Pancreas (tissue), 10 donors: ENCODE measurements at places on chromosomes 4 and X. TPM values are rescaled to one million over a fixed set of nuclear protein-coding genes. Genes with fewer than 3 reads are reported as not detected.
A peak's percentile ranks its signal among the peaks of the same experiment; 100 is the strongest.

SCFD2 gene
- 13.5 TPM for total RNA-seq

SSX5 gene
- total RNA-seq: not detected

SSX7 gene
- total RNA-seq: not detected

WAS gene
- total RNA-seq: 0.95 TPM

DNA sequence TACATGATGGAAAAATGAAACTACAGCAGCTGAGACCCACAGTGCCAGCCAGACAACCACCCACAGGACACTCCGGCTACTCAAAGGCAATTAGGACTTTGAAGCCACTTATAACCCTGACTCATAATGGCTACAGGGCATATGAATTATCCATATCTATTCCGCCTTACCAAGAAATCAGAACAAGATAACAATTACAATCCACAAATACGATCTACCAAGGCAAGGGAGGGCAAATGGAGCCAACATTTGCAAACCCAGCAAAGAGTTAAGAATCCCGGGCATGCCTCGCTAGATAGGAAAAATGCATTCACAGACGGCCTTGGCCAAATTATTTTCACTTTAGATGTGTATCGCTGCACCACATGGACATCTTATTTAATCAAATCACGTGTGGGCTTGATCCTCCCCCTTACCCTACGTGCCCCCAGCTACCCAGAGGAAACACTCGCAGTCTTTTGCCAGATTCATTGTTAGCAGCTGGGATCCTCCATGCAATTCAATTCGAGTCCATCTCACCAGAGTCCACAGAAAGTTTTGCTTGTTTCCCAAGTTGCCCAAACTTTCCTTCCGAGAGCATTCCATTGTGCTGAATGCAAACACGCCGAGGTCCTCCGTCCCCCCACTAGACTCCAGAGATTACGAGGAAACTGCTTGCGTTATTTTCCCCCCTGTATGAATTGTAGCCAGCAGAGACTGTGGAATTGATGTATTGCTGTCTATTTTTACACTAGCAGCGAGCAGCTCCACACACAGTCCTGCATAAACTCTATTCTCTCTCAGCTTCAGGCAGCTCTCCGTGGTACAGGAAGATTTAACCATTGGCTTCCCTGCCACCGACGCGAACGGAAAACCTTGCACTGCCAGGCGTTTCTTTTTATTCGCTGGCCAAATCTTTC is 1.2 kb downstream of the PPARGC1A start:
- no peak overlapping the region for H3K27ac ChIP-seq
- H3K4me1 ChIP-seq: peaks cover 4% of the 10 kb centered on the region
- DNase-seq: no peak
- H3K36me3 ChIP-seq: no peaks in the 10 kb centered on the region

- H3K4me3 ChIP-seq: no peak overlapping the region
- no peak for DNase-seq
- no peaks in the 10 kb centered on the region for H3K4me1 ChIP-seq
Observed at GRCh38 chrX:68061206-68061535, 372.1 kb downstream of the OPHN1 start.

DNA sequence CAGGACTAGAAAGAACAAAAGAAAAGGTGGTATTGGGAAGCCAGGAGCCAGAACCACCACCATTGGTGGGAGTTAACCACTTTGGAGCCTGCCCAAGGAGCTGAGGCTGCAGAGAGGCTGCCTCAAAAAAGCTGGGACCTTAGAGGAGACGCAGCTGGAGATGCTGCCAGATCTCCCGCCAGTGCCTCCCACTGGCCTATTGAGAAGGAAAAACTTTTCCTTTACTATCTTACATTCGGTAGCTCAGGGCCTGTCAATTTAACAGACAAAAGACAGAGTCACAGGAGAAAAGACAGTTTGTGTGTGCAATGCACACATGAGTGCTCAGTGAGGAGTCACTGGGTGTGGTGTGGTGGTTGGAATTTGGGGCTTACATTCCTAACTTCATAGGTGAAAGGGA is 52.4 kb upstream of the HPSE start:
- no peaks in the 10 kb centered on the region for H3K36me3 ChIP-seq
- no peak overlapping the region for H3K27ac ChIP-seq
- peaks cover 2% of the 10 kb centered on the region for H3K4me1 ChIP-seq
- DNase-seq: no peak
- no peaks in the 10 kb centered on the region for H3K27me3 ChIP-seq

GATA1 gene
- not detected for total RNA-seq

DNA sequence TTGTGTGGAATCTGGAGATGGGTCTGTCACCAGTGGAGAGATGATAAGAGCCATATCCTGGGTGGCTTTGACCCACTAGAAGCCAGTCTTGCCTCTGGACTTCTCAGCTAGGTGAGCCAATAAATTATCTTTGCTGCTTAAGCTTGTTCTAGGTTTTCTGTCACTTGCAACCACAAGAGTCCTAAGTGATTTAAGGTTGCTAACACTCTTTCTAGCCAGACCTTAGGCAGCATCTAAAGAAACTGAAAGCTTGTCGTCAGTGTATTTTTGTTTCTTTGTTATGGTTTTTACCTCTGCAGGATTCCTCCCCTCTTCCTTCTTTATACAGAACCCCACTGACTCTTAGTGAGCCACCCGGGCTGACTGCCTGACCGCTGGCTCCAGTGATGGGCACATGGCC is 37.1 kb upstream of the STIM2 start:
- no peaks in the 10 kb centered on the region for H3K27me3 ChIP-seq
- no peak for DNase-seq
- H3K4me3 ChIP-seq: no peak overlapping the region
- peaks cover 17% of the 10 kb centered on the region for H3K4me1 ChIP-seq

DNA sequence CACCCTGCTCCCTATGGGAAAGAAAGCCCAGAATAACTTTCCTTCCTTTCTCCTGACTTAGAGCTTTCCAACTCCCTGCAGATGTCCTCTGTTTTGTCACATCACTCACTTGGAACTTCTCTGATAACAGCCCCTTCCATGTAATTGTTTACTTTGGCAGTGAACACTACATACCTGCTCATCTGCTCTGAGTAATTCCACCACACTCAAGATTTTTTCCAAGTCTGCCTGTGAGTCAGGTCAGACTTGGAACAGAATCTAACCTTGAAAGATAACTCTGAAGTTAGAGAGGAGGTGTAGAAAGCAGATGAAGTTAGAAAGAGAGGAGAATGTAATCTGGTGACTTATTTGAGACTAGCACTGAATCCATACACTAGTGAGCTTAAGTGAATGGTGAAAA is 7.4 kb downstream of the MAGEB10 start:
- DNase-seq: no peak
- H3K4me3 ChIP-seq: no peak overlapping the region
- no peaks in the 10 kb centered on the region for H3K27me3 ChIP-seq

DNA sequence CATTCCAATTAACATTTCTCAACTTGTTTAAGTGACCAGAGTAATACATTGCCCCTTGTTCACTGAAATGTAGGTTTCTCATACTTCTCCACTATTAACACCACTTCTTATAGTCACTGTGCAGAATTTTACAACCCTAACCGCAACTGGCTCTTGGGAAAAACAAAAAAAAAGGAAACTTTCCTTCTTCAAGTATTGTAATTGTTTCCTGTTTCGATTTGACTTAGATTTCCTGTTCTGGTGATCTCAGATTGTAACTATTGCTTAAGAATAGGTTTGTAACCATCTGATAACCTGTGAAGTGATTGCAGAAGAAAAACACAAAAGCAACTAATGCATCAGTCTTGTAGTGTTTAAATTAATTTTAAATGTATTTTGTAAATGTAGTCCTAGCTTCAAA is 594.7 kb upstream of the GALNT7 start:
- no peak for DNase-seq
- H3K27ac ChIP-seq: no peak overlapping the region
- no peaks in the 10 kb centered on the region for H3K4me1 ChIP-seq
- H3K4me3 ChIP-seq: no peak overlapping the region

- no peaks in the 10 kb centered on the region for H3K36me3 ChIP-seq
- no peak for DNase-seq
- no peak overlapping the region for H3K4me3 ChIP-seq
- H3K27me3 ChIP-seq: peaks cover 6% of the 10 kb centered on the region
Observed at GRCh38 chrX:24285082-24285481, 28.8 kb downstream of the SUPT20HL2 start.

CACNA1F gene
- total RNA-seq: 0.17 TPM

GRCh38 chrX:19660604-19661255 is 145.4 kb upstream of the MAP3K15 start:
- DNase-seq: no peak
- H3K27me3 ChIP-seq: no peaks in the 10 kb centered on the region
- no peak overlapping the region for H3K4me3 ChIP-seq
- H3K4me1 ChIP-seq: no peaks in the 10 kb centered on the region
- H3K27ac ChIP-seq: no peak overlapping the region
- no peaks in the 10 kb centered on the region for H3K36me3 ChIP-seq

ASMT gene
- not detected for total RNA-seq

- H3K27ac ChIP-seq: no peak overlapping the region
- no peak for DNase-seq
Observed at GRCh38 chrX:9378980-9379696, 85.7 kb upstream of the TBL1X start.

DNA sequence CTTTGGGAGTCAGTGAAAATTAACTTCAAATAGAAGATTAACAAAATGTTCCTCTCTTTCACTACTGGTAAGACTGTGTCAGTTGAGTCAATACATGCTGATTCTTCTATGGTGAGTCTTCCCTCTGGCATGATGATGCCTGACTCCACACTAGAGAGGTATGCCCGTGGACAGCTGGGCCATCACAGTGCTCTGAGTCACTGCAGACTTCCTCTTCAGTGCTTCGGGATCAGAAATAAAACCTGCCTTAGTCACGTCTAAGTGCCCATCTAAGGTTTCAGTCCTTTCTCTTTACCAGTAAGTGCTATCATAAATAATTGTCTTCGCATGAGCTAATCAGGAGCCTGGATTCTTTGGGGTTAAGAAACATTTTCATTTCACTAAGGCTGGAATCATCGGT is 1.6 kb upstream of the ASB5 start:
- H3K4me3 ChIP-seq: no peak overlapping the region
- no peak overlapping the region for H3K27ac ChIP-seq
- no peaks in the 10 kb centered on the region for H3K27me3 ChIP-seq
- no peaks in the 10 kb centered on the region for H3K36me3 ChIP-seq
- H3K4me1 ChIP-seq: no peaks in the 10 kb centered on the region
- DNase-seq: no peak

- H3K27me3 ChIP-seq: no peaks in the 10 kb centered on the region
- no peak for DNase-seq
- H3K4me3 ChIP-seq: no peak overlapping the region
- no peaks in the 10 kb centered on the region for H3K36me3 ChIP-seq
Observed at GRCh38 chr4:101885574-101885973, 95.0 kb downstream of the BANK1 start.

PDLIM3 gene
- 6.3 TPM for total RNA-seq

DNA sequence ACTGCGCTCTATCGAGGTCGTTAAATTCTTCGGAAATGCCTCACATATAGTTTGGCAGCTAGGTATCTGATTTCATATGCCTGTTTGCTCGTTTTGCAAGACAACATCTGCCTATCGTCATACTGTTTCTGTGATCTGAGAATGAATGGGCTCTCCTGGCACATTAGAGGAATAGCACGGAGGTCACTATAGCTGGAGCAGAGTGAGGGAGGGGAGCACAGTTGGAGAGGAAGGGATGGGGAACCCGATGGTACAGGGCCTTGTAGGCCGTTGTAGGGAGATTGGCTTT is 552 bp downstream of the IKBKG start:
- no peaks in the 10 kb centered on the region for H3K36me3 ChIP-seq
- DNase-seq: no peak
- H3K27me3 ChIP-seq: no peaks in the 10 kb centered on the region
- H3K4me3 ChIP-seq: peak overlapping the region; percentile 43

DNA sequence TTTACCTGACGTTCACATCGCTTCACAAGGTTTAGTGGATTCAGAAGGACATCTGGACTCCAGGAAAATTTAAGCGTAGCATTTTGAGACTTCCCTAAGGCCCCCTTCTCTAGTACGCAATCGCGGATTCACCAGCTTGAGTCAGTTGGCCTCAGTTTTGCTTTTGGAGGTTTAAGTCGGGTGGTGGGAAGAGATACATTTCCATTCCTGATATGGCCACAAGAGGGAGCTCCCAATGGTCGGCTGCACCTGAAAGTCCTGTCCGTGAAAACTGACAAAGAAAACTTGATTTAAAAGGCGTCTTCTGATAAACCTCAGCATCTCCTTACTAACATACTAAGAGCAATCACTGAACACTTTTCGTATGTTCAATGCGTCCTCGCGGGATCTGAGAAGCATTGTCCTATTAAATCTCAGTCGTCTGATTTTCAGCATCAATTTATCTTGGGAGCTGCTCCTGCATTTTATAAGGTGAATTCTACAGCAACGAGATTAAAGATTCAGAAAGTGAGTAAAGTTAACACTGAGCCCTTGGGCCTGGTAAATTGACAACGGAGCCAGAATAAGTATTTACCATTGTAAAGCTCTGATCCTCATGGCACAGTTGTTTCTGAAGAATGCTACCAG is 50.6 kb downstream of the LGI2 start:
- DNase-seq: peak; percentile 39
- H3K27ac ChIP-seq: no peak overlapping the region
- no peak overlapping the region for H3K4me3 ChIP-seq
- H3K27me3 ChIP-seq: no peaks in the 10 kb centered on the region

DNA sequence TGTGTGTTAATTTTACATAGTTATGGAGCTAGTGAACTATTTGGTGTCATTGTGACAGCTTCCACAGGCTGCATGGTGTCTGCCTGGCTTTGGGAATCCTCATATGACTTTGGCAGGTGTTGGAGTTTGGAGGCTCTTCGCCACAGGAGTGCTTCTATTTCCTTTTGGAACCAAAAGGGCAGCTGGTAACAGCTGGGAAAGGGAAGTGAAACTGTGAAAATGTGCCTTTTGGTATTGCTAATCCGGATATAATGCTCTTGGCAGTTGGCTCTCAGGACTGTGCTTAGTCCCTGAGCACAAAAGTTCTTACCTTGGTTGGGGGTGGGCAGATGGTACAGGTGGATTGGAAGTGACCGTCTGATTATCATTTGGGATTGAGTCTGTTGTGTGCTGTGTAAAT is 18.1 kb downstream of the OFD1 start:
- H3K4me1 ChIP-seq: no peaks in the 10 kb centered on the region
- H3K4me3 ChIP-seq: no peak overlapping the region
- H3K27ac ChIP-seq: peak overlapping the region; percentile 47
- no peak for DNase-seq
- no peaks in the 10 kb centered on the region for H3K27me3 ChIP-seq
- H3K36me3 ChIP-seq: peaks cover 11% of the 10 kb centered on the region

DNA sequence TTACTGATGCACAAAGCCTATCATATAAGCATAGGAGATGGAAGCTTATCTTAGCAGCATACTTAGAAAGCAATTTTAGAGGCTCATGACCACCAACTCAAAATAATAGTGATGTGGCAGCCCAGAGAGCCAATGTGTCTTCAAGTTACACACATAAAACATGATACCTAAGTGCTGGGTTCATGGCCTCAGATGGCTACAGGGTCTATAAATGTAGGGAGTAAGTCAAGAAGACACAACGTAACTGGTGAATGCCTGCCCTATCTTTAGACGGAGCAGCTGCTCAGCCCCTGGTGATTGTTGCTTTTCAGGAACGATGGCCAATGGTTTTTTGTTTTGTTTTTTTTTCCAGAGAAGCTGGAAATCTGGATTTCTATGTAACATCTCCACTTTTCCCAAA is 42.8 kb downstream of the RNF150 start:
- no peak overlapping the region for H3K27ac ChIP-seq
- H3K36me3 ChIP-seq: no peaks in the 10 kb centered on the region
- DNase-seq: no peak

NAT8L gene
- 3.3 TPM for total RNA-seq

BBS7 gene
- total RNA-seq: 3.4 TPM

- no peaks in the 10 kb centered on the region for H3K36me3 ChIP-seq
Observed at GRCh38 chr4:18529482-18529881, 507.9 kb upstream of the LCORL start.
